IMR-90 (cell line): ENCODE measurements at places on chromosomes 3 and 15. TPM values are rescaled to one million over a fixed set of nuclear protein-coding genes. Genes with fewer than 3 reads are reported as not detected.

GRCh38 chr3:171199473-171199829, 172.9 kb upstream of the SLC2A2 start:
- no peak for DNase-seq
- H3K36me3 ChIP-seq, result no peaks in the 10 kb centered on the region
- H3K27ac ChIP-seq, result no peak overlapping the region
- no peaks in the 10 kb centered on the region for H3K4me1 ChIP-seq
- H3K4me3 ChIP-seq, result no peak overlapping the region

CEP19 gene
- total RNA-seq, result 1.1 and 1.7 TPM in 2 replicates

GRCh38 chr15:78035321-78035751, 42.2 kb downstream of the TBC1D2B start:
- H3K27ac ChIP-seq, result no peak overlapping the region
- peaks cover 15% of the 10 kb centered on the region for H3K4me1 ChIP-seq
- no peak overlapping the region for H3K4me3 ChIP-seq
- H3K27me3 ChIP-seq, result no peaks in the 10 kb centered on the region
- DNase-seq, result no peak

HRH1 gene
- 13.1 and 16.1 TPM in 2 replicates for total RNA-seq

DNA sequence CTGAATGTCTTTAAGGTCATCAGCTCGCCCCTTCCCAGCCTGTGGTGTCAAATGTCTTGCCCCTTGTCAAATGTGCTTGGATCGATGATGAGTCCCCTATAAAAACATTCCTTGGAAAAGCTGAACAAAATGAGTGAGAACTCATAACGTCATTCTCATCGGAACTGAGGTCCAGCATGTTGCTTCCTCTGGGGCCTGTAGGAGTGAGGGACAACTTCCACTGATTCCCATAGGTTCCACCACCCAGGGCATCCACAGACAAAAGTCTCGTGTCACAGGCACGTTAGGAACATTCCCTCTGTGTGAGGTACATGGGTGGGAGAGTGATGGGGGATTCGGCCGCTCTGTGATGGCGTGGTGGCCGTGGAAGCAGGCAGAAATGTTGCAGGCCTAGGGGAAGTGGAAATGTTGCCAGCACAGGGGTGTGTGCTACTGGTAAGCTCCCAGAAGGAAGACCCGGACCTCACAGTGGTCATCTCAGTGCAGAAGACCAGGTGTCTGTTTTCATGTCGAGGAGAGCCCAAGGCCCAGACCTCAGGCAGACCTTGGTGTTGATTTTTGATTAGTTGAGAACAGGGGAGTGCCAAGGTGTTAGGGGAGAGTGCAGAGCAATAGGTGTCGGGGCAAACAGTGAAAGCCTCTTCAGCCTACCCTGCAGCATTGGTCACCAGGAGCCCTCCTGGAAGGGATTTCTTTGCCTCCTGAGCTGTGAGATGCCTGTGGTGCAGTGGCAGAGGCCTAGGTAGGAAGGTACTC, 96.8 kb downstream of the SNRPN start:
- DNase-seq, result no peak
- H3K27ac ChIP-seq, result no peak overlapping the region
- H3K27me3 ChIP-seq, result no peaks in the 10 kb centered on the region
- H3K4me1 ChIP-seq, result no peaks in the 10 kb centered on the region

LCTL gene
- total RNA-seq, result 8.9 and 10.4 TPM in 2 replicates

DNA sequence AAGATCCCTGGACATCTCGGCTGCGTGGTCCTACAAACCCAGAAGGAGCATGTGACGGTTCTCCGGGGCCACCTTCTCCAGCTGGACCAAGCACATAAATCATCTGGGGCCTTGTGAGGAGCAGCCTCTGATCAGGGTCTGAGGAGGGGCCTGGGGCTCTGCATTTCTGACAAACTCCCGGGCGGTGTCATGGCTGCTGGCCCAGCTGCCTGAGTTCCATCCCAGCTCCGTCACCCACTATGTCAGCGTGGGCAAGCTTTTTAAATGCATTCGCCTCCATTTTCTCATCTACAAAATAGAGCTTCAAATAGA, 126.3 kb upstream of the MEF2A start:
- H3K4me1 ChIP-seq, result peaks cover 14% of the 10 kb centered on the region
- H3K27ac ChIP-seq, result no peak overlapping the region
- no peak for DNase-seq
- no peak overlapping the region for H3K4me3 ChIP-seq
- no peaks in the 10 kb centered on the region for H3K36me3 ChIP-seq

- H3K27me3 ChIP-seq, result no peaks in the 10 kb centered on the region
- no peak overlapping the region for H3K27ac ChIP-seq
- peak; percentile 20 for DNase-seq
- no peaks in the 10 kb centered on the region for H3K36me3 ChIP-seq
Observed at GRCh38 chr3:114504941-114505628, 211.3 kb downstream of the TIGIT start.

DNA sequence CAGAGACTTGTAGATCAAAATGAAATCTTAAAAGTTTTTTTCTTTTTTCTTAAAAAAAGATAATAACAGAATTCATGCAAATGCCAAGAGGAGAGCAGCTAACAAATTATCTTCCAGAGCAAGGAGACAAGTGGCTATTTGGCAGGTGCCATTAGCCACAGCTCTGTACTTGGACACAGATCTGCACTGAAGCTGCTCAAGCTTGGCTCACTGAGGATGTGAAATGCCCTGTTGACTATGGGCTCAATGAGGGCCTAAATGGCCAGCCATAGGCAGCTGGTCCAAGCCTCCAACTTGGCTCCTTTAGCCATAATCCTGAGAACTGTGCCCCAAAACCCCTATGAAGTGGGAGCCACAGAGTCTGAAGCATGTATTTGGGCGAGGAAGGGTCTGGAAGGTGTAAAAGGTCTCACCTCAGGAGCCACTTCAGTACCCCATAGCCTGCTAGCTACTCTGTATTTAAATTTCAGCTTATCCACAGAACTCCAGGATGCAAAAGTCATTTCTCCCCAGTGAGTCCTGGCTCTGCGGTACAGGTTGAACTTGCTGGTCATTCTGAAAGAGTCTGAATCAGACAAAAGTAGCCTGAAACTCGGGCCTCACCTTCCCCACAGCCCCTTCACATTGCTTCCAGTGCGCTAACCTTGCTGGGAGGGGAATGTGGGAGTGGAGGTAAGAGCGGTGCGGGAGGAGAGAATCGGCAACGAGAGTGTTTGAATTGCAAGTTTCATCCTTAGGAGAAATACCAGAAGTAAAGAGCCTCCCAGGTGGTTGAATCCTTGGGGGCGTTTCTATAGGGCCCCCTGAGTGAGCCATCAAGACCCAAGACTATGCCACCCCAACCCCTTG, 48.0 kb downstream of the ZIC4 start:
- H3K4me1 ChIP-seq, result no peaks in the 10 kb centered on the region
- H3K27me3 ChIP-seq, result peaks cover 72% of the 10 kb centered on the region

CTXN2 gene
- not detected in 2 replicates for total RNA-seq

DNA sequence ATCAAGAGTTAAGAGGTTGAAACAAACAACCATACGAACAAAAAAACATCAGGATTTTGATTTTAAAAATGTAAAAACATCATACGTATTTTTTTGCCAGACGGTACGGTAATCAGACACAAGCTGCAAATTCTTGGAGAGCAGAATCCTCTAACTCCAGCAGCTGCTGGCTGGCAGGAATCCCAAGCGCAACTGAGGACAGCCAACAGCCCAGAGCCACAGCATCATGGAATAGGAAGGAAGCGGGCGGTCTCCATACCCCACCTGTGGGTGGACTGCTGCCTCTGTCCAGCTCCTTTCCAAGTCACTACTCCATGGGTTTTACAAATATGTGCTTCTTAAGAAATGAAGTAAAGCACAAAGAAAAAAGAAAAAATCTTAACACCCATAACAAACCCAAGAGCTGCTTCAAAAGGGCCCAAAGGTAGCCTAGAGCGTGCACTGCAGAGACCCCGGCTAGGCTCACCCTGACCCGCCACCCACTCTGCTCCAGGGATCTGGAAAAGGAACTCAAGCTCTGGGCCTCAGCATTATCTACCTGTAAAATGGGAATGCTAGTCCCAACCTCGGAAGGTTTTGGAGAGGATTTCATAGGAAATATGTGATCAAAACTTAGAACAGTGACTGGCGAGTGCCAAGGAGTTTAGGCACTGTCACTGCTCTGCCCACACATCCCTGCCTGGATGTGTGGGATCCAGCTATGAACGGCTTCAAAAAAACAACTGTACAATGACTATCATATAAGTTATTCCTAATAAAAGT, 33.4 kb downstream of the ZXDC start:
- H3K27me3 ChIP-seq, result no peaks in the 10 kb centered on the region
- H3K36me3 ChIP-seq, result no peaks in the 10 kb centered on the region
- H3K27ac ChIP-seq, result no peak overlapping the region

DNA sequence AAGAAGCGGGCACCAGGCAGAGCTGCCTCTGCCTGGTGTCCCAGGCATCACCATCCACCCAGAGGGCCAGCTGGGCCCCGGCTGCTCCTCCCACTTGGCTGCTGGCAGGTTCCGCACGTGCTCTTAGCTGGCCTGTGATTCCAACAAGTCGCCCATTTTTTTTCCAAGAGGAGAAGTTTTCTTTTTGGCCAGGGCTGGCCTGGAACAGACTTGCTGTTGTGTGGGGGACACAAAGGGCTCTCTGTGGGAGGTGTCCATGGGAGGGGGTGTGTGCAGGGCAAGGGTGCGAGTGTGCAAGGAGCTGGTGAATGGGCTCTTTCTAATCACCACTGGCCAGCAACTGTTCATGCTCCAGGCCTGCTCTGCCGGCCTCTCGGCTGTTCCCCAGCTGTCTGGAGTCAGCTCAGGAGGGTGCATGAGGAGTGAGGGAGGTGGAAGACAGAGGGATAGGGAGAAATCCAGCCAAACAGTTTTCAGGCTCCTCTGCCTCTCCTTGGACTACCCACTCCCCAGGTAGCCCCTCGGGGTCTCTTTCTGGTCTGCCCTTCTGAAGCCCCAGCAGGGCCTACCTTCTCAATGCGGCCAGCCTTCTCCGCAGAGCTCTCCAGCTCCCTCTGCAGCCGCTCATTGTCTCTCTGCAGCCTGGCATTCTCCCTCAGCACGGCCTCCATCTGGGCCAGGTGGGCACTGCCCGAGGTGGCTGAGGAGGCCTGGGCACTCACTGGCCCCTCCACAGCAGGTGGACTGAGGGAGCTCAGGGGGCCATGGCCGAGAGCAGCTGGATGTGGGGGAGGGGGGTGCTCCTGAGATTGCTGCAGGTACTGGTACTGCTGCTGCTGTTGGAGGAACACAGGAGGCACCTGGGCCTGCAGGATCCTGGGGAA, 7.1 kb downstream of the AMOTL2 start:
- no peak overlapping the region for H3K4me3 ChIP-seq
- H3K27ac ChIP-seq, result peak overlapping the region; percentile 90
- H3K36me3 ChIP-seq, result peaks cover 91% of the 10 kb centered on the region
- H3K27me3 ChIP-seq, result no peaks in the 10 kb centered on the region
- peaks cover 80% of the 10 kb centered on the region for H3K4me1 ChIP-seq
- DNase-seq, result no peak

- H3K27me3 ChIP-seq, result no peaks in the 10 kb centered on the region
- DNase-seq, result peak; percentile 43
- H3K27ac ChIP-seq, result peak overlapping the region; percentile 44; the same call in 1 of the 2 replicates
- peak overlapping the region; percentile 2; the same call in 1 of the 2 replicates for H3K4me3 ChIP-seq
Observed at GRCh38 chr3:106326941-106327695, 458.3 kb upstream of the CBLB start.

GRCh38 chr3:6512172-6512800, 348.6 kb upstream of the GRM7 start:
- H3K4me1 ChIP-seq, result no peaks in the 10 kb centered on the region
- H3K27me3 ChIP-seq, result no peaks in the 10 kb centered on the region
- no peaks in the 10 kb centered on the region for H3K36me3 ChIP-seq

OR5K2 gene
- not detected in 2 replicates for total RNA-seq

DNA sequence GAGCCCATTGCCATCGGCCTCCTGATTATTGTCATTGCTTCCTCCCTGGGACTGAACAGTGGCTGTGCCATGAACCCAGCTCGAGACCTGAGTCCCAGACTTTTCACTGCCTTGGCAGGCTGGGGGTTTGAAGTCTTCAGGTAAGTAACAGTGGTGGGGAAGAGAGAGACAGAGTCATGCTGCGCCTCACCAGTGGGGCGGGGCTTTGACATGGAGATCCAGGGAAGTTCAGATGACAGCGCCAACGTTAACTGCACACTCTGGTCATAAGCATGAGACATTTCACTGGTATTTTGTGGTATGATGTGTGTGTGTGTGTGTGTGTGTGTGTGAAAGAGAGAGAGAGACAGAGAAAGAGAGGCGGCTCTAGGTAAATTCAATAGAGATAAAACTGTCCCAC, 41.0 kb downstream of the AQP9 start:
- H3K27ac ChIP-seq, result no peak overlapping the region
- peak; percentile 11 for DNase-seq
- H3K36me3 ChIP-seq, result no peaks in the 10 kb centered on the region

DNA sequence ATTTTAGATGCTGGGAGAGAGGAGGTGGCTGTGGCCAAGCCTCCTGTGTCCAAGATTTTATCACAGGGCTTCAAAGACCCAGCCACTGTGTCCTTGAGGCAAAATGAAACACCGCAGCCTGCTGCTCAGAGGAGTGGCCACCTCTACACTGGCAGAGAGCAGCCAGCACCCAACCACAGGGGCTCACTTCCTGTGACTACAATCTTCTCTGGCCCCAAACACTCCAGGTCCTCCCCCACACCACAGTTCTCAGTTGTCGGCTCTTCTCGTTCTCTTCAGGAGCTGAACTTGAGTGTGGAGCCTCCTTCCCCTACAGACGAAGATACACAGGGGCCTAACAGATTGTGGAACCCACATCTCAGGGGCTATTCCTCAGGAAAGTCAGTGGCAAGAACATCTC, 45.6 kb downstream of the CDAN1 start:
- H3K36me3 ChIP-seq, result peaks cover 31% of the 10 kb centered on the region
- no peaks in the 10 kb centered on the region for H3K27me3 ChIP-seq
- no peak overlapping the region for H3K27ac ChIP-seq
- no peaks in the 10 kb centered on the region for H3K4me1 ChIP-seq
- DNase-seq, result no peak
- no peak overlapping the region for H3K4me3 ChIP-seq

DNA sequence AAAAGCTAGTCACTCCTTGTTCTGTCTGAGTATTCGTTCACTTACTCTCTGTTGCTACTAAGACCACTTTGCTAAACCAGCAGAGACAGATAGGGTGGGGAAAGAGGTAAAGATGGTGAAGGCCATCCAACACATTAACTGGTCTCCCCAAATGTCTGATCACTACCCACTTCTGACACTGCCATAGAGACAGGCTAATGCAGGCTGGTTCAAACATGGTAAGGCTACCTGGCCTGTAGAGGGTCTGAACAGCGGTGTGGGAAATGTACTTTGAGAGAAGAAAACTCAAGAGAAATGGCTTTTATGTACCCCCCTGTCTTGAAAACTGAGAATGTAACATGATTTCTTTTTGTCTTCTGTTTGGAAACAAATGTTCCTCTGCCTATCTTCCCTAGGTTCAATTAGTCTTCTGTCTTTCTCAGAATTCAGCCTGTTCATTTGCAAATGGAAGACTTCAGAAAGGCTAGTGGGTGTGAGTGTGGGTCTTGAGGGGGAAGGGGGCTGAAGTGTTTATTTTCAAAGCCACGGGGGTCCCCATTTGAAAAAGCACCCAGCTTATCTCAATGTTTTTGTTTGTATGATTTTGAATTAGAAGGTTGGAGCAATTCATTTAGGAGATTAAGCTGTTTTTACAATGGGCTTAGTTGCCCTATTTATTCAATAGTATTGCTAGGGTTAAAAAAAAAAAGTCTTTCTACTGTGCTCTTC, 15.8 kb downstream of the ALDH1A2 start:
- no peaks in the 10 kb centered on the region for H3K36me3 ChIP-seq
- H3K27ac ChIP-seq, result no peak overlapping the region
- no peak for DNase-seq

NPAP1 gene
- total RNA-seq, result not detected in 2 replicates
